ENCODE measurements at places on chromosomes 4 and X.

DNA sequence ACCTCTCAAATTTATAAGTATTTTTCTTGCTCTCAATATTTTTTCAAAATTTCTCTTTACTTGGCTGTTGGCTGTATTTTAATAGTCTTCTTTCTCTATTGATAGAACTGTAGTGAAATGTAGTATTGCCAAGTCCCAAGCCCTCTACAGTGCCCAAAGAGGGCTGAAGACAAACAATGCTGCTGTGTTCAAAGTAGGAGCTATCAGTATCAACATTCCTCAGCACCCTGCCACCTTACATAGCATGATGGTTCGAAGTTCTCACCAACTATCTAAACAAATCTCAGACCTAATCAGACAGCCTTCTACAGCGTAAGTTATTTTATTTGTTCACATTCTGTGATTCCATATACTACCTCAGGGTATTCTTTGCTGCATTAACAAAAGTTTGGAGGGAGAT, 99.1 kb upstream of the ADAD1 start:
- no peak for DNase-seq

- DNase-seq, result no peak
Observed at GRCh38 chr4:151865744-151866591, 105.2 kb upstream of the GATB start.

GRCh38 chrX:44675362-44676024, 132.8 kb upstream of the FUNDC1 start:
- DNase-seq, result peak; percentile 89

- DNase-seq, result no peak
Observed at GRCh38 chr4:108651014-108651791, 804 bp downstream of the OSTC start.

GRCh38 chr4:8837181-8837841, 34.3 kb downstream of the HMX1 start:
- no peak for DNase-seq

DNA sequence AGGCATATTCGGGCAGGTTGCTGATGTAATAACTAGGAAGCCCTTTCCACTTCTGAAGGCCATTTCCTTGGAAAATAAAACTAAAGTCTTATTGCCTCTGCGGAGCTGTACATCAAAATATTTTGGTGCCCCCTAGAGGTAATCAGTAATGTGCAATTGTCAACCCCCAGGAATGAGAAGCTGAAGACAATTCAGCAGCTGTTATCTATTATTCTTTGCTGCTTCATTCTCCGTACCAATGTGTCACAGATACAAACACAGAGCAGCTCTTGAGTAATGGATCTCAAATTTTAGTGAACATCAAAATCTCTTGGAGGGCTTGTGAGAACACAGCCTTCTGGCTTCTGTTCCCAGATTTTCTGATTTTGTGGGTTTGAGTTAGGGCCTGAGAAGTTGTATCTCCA, 3.5 kb upstream of the SLIT2 start:
- no peak for DNase-seq

DNA sequence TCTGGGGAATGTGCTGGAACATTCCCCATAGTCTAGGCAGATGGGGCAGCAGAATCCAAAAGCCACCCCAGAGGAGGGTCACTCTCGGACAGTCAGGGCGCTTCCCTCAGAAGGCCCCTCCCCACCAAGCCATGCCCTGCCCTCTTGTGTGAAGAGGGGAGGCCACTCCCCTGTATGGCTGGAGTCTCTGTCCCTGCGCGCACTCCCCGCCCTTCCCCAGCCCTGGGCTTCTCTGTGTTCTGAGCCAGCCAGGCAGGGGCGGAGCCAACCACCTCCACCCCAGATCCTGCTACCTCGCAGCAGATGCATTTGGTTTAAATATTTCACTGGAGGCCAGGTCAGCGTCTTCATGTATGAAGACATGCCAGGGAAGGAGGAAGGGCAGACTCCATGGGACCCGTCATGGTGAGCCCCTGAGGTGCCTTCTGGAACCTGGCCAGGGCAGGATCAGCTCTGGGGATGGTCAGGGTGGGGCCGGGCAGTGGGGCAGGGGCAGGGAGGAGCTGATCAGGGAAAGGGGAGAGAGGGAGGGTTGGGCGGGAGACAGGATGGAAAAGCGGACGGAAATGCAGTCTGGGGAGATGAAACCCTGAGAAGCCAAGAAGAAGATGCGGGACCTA, 107.3 kb downstream of the ADRA2C start:
- DNase-seq, result no peak

- no peak for DNase-seq
Observed at GRCh38 chrX:101416691-101417090, 8.7 kb downstream of the HNRNPH2 start.

DNA sequence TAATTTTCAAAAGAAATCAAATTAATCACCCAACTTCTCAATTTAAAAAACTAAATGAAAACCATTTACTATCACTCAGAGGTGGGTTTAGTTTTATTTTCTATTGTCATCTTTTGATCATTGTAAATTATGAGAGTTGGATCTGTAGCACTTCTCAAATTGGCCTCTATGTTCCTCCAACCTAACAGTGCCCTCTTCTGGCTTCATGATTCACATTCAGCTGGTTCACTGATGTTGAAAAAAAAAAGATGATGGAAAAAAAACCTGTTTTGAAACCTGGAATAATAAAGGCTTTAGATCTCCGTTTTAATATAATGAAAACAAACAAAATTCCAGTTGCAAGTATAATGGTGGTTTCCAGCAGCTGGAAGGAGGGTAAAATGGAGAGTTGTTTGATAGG, 2.4 kb upstream of the NBDY start:
- no peak for DNase-seq
